Posterior cingulate gyrus (tissue), 11 donors: ENCODE measurements at places on chromosomes 7 and 10.

- DNase-seq = no peak
Observed at GRCh38 chr10:11023009-11023953, 5.6 kb downstream of the CELF2 start.

- DNase-seq = no peak
Observed at GRCh38 chr7:1269336-1269890, 36.7 kb downstream of the UNCX start.

DNA sequence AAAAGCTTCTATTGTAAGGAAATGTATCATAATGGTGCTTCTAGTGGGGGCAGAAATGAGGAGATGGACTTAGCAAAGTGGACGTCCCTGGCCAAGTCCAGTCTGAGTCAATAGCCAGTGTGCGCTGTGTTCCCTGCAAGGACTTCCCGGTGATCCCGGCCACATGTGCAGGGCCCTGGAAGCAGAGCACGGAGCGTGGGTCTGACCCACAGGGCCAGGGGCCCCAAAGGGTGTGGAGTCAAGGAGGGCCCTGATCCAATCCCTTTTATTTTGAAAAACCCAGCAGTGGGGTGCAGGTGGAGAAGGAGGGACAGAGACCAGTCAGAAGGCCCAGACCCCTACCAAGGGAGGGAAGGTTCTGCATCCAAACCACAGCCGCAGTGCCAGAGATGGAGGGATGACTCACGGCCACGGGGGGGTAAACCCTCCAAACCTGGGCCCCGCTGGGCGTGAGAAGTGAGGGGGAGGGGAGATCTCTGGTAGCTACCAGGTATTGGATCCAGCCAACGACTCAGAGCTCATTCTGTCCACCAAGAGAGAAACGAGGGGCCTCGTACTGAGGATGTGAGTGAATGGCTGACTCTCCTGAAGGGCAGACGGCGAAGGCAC lies 57.2 kb upstream of the VIPR2 start:
- DNase-seq = no peak

- no peak for DNase-seq
Observed at GRCh38 chr10:30576641-30577040, 52.9 kb downstream of the LYZL2 start.

GRCh38 chr7:138667535-138668228 lies 33.5 kb downstream of the SVOPL start:
- DNase-seq = no peak

DNA sequence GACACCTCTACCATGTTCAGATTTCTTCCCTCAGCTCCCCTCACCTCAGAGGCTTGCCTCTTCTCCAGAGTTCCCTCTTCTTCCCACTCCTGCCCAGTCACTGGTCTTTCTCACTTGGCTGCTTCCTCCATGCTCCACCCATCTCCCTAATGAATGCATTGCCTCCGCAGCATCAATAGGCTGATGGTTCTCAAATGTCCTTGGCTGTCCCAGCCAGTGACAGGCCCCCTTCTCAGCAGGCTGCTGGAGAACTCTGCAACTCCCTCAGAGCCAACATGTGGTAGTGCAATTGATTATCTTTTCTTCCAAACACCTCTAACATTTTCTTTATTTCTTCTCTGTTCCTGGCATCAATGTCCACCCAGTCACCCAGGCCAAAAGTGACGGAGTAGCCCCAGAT lies 218.2 kb downstream of the RELN start:
- DNase-seq = no peak

GRCh38 chr7:69534461-69535041 lies 63.7 kb upstream of the AUTS2 start:
- no peak for DNase-seq

- DNase-seq = no peak
Observed at GRCh38 chr7:117755136-117755535, 118.1 kb downstream of the CTTNBP2 start.

DNA sequence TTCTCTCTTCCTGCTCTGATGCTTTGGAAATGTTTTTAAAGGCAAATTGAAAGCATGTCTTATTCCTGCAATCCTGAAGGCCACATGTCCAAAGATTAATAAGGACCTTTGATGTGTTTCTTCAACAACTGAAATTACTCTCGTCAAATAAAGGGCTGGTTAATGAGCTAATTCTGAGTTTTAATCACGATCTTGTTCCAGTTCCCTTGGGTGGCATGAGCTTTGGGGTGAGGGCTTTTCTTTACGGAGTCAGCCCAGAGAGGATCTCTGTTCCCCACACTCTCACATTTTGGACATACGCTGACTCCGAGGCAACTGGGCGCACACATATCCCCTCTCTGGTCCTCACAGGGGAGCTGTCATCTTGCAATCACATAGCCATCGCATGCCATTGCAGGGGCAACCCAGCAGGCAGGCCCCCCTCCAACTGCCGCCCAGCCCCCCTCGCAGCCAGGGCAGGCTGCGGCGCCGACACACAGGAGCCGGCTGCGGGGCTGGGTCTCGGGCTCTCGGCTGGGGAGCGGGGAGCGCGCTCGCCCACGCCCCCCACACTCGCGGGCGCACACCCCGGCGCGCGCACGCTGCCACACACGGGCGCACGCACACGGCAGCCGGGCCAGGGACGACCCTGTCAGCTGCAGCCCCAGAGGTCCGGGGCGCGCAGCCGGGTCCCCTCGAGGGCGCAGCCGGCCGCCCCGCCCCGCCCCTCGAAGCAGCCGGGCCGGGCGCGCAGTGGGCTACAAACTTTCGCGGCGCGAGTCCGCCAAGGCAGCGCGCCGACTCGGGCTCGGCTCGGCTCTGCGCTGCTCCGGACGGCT lies at the start of gene GDF10:
Gene GDF10, plus strand, starts transcription at position 587 of the 818 bp plus-strand sequence. CDS start 455 bp downstream, outside the sequence.
- DNase-seq = peak; percentile 89

GRCh38 chr10:8221451-8221850 lies 167.0 kb downstream of the GATA3 start:
- DNase-seq = no peak

- no peak for DNase-seq
Observed at GRCh38 chr7:84219310-84219709, 24.7 kb upstream of the SEMA3A start.

DNA sequence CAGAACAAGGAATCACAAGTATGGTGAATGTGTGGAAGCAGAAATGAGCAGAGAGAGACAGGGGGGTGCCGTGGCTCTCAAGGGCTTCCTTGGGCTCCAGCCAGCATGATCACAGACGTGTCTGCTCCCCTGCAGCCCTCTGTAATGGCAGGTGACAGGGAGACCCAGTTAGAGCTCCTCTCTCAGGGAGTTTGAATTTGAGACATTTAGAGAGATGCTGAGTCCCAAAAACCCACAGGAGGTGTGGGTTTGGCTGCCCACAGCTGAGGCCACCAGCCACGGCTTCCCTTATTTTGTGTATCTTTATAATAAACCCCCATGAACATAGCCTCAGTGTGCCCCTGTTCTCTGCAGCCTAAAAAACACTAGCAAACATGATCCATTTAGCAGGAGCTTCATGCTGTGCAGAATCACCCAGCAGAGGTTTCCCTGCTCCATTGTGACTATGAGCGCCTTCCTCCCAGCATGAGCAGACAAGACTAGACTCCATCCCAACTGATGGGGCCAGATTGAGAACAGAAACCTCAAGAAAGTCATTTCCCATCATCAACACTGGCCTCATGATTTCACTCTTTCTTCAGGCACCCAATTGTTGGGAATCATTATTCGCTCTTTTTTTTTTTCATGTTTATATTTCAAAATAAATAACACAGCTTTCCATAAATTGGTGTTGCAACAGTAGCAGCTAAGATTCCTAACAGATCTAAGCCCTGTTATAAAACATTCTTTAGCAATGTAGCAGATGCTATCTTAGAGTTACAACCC lies 13.4 kb downstream of the NOD1 start:
- DNase-seq = no peak

DNA sequence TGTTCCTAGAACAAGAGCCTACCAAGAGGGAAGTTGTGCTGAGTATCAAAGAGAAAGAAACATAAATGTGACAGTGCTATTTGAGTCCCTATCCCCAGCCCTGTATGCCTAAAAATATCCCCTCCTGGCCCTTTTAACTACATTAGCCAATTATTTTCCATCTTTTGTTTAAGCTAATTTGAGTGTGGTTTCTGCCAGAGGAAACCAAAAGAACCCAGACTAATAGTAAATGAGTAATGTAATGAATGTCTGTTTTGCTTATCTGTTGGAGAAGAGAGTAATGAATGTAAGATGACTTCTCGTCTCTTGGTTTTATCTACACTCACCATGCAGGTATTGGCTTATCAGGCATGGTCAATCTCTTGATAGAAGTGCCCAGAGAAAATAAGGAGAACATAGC lies 134.4 kb upstream of the CDK1 start:
- DNase-seq = no peak

DNA sequence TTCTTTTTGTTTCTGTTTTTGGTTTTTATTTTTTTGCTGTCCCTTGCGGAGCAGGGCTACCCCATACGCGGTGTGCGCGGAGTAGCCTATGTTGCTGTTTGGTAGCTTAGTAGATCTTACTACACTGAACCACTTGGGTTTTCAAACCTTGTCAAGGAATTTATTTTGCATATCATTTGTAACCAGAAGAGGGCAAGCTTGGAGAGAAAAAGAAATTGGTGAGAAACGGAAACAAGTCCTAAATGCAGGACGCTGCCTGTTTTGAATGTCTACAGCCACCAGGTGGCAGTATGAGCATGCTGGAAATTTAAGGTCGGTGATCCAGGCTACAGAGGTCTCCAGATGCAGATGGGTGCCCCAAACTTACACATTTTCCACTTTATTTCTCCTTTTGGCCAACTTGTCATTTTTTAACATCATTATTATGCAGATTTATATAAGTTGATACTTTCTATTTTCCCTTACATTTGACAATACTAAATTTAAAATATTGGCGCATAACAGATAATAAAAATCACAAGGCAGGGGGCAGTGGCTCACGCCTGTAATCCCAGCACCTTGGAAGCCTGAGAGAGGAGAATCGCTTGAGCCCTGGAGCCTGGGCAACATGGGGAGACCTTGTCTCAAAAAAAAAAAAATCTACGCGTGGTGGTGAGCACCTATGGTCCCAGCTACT lies 15.3 kb upstream of the TRA2A start:
- peak; percentile 78 for DNase-seq

GRCh38 chr7:155198196-155198892 lies 99.3 kb upstream of the INSIG1 start:
- no peak for DNase-seq

DNA sequence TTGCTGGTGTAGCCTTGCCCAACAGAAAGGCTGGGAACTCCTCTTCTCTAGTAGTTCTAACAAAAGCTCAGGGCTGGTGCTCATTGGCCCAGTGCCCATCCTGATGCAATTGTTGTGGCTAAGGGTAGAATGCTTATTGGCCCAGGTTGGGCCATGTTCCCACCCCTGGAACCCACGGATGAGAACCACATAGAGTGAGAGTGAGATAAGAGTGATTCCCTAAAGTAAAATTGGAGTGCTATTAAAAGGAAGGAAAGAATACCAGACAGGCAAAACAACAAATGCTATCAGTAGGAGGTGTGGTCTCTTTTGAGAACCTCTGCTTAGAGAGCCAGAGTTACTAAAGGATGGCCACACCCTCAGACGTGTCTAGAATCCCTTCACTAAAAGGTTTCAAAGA lies 49.2 kb downstream of the LGI1 start:
- DNase-seq = no peak

GRCh38 chr7:146115548-146115850 lies 1.1 kb upstream of the CNTNAP2 start:
- no peak for DNase-seq

- DNase-seq = no peak
Observed at GRCh38 chr7:3028758-3029093, 14.9 kb downstream of the CARD11 start.

DNA sequence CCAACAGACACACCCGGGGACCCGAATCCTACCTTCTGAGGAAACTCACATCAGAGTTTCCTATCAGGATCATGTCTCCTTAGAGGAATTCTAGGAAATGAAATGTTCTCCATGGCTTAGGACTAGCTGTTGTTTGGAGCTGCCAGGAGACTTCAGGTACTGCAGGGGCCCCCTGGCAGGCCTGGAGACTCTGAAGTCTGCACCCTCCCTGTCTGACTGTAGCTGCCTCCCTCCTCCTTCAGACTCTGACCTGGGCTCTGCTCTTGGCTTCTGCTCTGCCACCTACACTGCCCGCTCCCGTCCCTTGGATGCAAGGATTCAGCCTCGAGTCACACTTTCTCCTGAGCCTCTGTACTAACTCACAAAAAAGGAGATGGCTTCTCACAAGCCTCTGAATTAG lies 232.8 kb downstream of the INHBA start:
- DNase-seq = no peak

DNA sequence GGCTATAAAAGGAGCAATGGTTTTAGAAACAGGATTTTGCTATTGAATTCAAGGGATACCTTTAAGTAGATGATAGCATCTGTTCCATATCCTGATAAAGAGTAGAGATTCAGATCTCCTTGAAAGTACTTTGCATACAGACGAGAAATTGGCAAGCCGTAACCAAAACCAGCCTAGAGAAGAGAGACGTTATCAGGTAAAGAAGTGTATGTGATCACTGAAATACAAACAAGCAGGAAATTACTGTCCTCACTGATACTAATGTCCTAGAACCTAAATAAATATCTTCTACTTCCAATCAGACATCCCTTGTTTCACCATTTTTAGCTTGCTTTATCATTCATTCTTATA lies 9.4 kb downstream of the PDK4 start:
- DNase-seq = no peak

DNA sequence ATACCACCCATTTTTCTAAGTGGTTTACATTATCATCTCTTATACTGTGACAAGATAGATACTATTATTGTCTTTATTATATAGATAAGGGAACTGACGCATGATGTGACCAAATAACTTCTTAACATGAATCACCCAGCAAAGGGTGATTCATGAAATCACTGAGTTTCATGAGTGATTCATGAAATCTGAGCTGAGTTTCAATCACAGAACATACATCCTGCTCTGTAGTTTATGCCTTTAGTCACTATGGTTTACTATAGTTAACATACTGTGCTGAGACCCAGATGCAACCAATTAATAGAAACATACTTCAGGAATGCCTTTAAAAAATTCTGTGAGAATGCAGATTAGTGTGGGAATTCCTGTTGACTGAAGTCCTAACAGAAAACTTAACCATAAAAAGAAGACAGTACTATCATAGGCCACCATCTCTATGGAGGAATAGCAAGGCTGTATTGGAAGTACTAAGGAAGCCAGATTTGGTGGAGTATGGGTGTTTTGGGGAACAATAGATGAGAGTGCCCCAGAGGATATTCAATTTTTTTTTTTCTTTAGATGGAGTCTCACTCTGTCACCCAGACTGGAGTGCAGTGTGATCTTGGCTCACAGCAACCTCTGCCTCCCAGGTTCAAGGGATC lies 43.1 kb upstream of the SEMA3A start:
- no peak for DNase-seq
